Neural crest cell (in vitro differentiated cells): ENCODE measurements at places on chromosomes 4 and X.

- no peak for DNase-seq
These were observed 125.8 kb downstream of the SMIM20 start for GRCh38 chr4:26039639-26040359.

- DNase-seq: no peak
These were observed 12.0 kb downstream of the DHRSX start for GRCh38 chrX:2488621-2489285.

GRCh38 chr4:8893624-8894423 is 22.2 kb upstream of the HMX1 start:
- DNase-seq: no peak

DNA sequence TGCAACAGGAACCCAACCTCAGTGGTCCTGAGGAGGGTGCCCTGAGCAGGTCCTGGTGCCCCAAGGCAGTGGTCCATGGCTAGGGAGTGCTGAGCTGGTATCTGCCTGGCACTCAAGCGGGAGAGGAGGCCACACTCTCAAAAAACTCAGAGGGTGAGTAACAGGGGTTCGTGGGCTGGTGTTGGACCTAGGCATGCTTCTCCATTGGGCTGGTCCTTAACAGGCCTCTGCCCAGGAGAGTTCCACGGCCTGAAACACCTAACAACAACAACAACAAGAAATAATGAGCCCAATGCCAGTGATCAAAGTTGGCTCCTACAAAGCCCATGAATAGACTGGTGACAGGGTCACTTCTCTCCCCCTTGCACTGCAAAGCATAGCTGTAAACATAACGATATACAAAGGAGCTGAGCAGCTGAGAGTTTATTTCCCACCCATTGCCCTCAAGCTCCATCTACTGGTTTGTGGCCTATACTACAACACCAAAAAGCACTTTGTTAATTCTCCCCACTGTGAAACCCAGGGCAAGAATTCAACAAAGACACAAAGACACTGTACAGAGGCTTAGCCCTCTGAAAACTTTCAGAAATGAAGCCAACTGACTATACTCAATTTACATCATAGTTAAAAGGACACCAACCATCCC is 736.1 kb upstream of the ADGRL3 start:
- no peak for DNase-seq

DNA sequence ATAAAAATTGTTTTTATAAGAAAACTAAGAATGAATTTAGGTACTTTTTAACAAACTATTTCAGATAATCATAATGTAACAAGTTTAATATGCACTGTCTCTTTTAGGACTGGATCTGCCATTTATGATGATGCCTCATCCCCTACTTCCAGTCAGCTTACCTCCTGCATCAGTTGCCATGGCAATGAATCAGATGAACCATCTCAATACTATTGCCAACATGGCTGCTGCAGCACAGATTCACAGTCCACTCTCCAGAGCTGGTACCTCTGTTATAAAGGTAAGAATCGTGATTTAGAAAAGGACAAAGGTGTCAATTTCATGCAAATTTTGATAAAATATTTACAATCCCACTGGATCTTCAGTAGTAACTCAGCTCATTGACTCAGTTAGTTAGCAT is 566.2 kb downstream of the DACH2 start:
- no peak for DNase-seq

- no peak for DNase-seq
These were observed 102.6 kb downstream of the HS6ST2 start for GRCh38 chrX:132855780-132856341.

DNA sequence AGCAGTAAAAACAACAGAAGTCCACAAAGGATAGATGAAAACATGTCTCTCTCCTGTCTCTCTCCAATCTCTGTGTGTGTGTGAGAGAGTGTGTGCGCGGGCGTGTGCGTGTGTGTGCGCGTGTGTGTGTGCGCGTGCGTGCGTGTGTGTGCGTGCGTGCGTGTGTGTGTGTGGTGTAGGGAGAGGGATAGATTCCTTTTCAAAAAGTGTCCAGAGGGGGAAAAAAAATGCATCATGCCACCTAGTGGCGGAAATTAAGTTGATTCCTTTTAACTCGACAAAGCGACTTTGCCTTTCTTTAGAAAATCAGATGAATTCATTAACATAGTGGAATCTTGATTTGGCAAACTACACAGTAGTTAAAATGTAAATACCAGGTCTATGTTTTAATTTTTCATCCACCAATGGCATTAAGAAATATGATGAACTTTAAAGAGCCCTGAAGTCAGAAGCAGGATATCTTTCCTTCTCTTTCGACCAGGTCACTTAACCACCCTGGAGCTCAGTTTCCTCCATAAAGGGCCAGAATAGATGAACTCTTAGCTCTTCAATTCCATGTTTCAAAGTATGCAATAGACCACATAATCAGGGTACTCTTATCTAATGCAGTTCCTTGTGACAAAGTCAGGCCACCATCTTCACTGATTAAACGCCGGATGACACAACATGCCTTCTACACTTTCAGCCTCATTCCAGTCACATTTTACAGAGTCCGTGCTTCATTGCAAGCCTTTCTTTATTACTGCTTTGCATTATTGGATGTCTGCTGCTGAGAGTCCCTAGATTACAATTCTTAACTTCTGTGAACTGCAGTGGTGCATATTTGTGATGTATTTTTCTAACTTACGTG is 162.8 kb downstream of the FBXO8 start:
- DNase-seq: peak; percentile 53
